AG04449 (cell line): ENCODE measurements at places on chromosomes 13 and 19.

- DNase-seq, result no peak
These were observed 935.1 kb downstream of the SLITRK1 start for GRCh38 chr13:82947191-82947621.

- no peak for DNase-seq
These were observed 140.8 kb upstream of the SERP2 start for GRCh38 chr13:44232774-44233173.

- no peak for DNase-seq
These were observed 382.8 kb downstream of the TSHZ3 start for GRCh38 chr19:30966486-30966885.

GRCh38 chr19:4319067-4319718, 14.8 kb downstream of the FSD1 start:
- no peak for DNase-seq

DNA sequence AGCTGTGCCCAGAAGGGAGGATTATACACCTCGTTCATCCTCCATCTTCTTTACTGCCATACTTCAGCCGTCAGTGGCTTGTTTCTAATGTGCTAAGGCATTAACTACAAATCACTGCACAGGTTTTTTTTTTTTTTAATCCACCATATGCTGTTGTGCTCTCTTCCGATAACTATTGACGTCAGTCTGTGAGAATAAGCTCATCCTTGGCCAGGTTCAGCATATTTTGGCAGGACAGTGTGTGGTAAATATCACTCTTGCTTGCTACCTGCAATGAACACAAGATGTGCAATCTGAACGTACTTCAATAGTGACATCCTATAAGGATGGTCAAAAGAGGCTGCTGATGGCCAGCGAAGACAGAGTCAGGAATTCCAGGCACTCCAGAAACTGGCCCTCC, 2030.7 kb upstream of the PCDH20 start:
- DNase-seq, result no peak

GRCh38 chr13:22536851-22537250, 643.9 kb upstream of the SGCG start:
- no peak for DNase-seq

DNA sequence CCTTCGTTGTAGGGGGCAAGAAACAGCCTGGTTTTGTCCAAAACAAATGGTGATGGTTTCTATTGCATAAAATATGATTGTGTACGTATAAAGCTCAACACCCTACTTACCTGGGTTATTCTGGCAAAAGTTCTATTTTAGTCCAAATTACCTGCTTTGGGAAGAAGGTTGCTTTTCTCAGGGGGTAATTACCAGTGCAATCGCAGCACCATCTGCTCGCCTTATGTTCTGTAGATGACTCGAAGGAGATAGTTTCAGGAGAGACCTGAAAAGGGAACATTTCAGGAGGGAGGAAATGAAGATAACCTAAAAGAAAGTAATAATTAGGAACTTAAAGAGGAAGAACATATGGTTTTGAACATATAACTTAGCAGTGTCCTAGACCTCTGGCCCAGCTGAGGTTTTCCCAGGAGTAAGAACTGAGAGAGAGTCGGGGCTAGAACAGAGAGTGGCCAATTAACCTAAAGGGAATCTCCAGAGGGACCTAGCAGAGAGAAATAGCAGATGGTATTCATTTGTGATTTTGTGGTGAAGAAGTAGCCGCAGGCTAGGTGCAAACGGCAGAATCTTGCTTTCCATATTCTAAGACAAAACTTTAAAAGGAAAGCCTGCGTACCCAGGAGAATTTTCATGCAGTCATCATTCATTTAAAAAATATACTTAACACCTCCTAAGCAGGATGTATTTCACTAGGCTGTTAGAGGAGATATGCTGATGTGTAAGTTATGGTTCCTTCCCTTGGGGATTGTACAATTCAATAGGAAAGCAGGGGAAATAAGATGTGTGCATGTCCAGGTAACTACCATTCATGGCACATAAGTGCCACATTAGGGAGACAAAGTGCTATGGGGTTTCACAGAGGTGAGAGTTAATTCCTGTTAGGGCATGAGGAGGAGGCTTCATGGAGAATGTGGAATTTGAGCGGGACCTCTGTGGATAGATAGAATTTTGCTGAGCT, 113.0 kb upstream of the SLC10A2 start:
- DNase-seq, result no peak

DNA sequence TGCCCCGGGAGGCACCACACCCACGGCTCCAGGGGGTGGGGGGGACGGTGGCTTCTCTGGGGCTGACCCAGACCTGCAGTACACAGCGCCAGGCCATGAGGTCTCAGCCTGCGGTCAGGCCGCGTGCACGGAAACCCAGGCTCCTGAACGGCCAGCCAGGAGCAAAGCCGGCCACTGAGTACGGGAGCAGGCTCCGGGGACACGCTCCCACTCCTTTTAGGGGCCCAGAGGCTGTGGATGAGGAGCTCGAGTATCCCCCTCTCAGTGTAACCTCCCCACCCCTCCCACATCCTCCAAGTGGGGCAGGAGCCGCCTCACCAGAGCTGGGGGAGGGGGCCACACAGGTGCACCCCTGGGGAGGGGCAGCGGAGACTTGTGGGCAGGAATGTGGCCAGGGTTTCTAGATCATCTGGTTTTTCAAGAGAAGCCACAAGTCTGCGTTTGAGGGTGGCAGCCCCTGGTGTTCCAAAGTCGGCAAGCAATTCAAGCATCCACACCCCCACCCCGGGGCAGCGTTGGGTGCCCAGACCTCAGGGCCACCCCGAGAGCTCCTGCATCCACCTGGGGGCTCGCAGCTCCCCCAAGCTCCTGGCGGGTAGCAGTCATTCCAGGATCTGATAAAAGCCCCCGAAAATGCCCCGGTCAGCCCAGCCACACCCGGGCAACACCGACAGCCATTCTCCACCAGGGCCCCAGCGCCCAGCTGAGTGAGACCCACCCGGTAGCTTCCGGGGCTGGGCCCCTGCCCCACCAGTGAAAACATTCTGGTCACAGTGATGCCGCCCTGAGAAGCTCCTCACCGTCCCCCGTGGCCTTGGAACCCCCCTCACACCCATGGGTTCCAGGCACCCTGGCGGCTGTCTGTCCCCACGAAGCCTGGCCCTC, 6.1 kb downstream of the SBNO2 start:
- DNase-seq, result no peak

- DNase-seq, result no peak
These were observed 309.5 kb downstream of the TEX29 start for GRCh38 chr13:111629926-111630325.

GRCh38 chr13:40094056-40094455, 438.6 kb downstream of the COG6 start:
- no peak for DNase-seq

GRCh38 chr13:84831666-84832657, 949.7 kb upstream of the SLITRK1 start:
- no peak for DNase-seq

DNA sequence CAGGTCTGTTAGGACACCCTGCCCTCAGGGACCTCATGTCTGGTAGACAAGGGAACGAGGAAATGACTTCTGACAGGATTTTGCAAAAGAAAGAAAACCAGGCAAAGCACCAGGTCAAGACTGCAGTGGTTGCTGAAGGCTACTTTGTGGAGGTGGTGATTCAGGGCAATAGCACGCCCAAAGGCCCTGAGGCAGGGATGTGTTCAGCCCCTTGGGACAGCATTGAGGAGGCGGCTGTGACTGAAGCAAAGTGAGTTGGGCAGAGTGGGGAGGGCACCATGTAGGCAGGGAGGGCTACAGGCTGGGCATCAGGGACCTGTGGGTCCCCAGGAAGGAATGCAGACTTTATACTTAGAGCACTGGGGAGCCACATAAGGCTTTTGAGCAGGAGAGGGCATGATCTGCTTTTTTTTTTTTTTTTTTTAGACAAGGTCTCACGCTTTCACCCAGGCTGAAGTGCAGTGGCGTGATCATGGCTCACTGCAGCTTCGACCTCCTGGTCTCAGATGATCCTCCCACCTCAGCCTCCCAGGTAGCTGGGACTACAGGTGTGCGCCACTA, 10.8 kb upstream of the HOMER3 start:
- DNase-seq, result no peak

DNA sequence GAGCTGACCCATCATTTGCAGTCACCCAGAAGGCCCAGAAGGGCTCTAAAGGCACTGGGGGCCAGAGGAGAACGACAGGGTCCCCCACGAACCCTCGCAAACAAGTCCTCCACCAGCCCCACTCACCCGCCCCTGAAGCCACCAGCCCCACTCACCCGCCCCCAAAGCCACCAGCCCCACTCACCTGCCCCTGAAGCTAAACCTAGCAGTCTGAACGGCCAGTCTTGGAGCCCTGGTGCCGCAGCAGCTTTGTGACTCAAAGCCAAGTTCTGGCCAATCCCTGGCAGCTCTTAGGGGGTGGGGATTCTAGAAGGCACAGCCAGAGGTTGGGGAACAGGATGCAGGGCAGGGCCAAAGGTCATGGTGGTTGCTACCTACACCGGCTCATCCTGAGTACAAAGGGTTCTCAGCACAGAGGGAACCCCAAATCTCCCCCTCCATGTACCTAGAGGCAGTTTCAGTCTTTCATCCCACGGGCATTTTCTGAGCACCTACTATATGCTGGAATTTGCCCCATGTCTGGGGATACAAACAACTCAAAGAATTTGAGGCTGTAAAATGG, at the start of gene IQCN:
Gene IQCN (minus strand): TSS at position 234 of the 562 bp plus-strand sequence. CDS start 4,974 bp downstream, outside the sequence.
- DNase-seq, result no peak

GRCh38 chr13:93243375-93244063, 16.9 kb downstream of the GPC6 start:
- DNase-seq, result no peak

GRCh38 chr13:85377783-85378182, 421.4 kb downstream of the SLITRK6 start:
- no peak for DNase-seq

- no peak for DNase-seq
These were observed 5.9 kb upstream of the SIGLEC7 start for GRCh38 chr19:51135986-51136762.

DNA sequence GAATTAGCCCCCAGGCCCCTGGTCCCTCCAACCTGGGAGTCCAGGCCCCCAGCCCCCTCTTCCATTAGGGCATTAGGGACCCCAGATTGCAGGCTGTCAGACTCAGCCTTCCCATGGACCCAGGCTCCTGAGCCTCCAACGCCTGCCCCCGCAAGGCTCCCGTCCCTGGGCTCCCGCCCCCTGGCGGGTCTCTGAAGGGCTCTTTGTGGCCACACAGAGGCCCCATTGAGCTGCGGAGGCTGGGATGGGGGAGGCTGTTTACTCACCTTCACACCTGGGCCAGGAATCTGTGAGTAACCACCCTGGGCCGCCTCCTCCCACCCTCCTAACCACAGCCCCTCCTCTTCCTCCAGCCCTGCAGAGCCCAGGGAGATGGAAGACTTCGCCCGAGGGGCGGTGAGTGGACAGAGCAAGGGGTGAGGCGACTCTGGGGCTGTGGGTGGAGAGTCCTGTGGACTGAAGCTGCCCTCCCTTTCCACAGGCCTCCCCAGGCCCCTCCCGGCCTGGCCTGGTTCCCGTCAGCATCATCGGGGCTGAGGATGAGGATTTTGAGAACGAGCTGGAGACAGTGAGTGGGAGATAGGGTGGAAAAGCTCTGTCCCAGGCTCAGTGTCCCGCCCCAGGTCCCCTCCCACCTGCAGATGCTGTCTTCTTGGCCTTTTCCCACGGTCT, 4.9 kb downstream of the ARHGEF1 start:
- no peak for DNase-seq

- no peak for DNase-seq
These were observed 787.4 kb downstream of the DACH1 start for GRCh38 chr13:71079638-71080037.

DNA sequence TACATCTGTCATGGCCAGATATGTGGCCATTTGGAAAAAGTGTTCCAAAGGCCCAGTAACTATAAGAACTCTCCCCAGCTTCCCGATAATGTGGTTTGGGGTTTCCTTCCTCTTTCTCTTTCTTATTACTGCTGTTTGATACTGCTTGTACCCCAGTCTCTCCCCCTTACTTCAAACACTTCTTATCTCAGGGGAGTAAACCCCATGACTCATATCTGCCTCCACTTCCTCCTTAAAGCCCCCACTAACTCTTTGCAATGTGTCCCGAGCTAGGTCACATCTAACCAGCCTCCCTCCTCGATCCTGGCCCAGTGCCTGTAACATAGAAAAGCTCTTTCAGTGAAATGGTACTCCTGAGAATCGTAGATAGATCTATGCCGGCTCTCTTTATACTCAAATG, 82.4 kb upstream of the STARD13 start:
- DNase-seq, result no peak

DNA sequence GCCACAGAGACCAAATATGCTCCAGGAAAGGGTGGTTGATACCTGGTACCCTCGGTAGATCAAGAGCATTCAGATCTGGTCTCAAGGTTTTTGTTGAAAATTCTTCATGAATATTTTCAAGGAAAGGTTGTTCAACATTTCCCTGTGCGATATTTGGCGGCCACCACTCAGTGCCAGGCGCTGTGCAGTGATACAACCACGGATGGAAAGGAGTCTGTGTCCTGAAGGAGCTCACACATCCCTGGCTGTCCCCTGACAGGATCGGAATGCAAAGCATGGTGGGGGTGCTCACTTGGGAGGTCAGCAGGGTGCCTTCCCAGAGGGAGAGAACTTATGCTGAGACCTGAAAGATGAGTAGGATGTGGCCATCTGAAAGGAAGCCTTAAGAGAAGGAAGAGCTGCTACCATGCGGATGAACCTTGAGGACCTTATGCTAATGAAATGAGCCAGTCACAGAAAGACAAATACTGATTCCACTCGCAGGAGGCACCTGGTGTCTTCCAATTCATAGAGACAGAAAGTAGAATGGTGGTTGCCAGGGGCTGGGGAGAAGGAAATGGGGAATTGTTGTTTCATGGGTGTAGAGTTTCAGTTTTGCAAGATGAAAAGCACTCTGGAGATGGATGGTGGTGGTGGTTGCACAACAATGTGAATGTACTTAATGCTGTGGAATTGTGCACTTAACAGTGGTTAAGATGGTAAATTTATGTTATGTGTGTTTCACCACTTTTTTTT, 41.6 kb downstream of the HSPH1 start:
- DNase-seq, result no peak

DNA sequence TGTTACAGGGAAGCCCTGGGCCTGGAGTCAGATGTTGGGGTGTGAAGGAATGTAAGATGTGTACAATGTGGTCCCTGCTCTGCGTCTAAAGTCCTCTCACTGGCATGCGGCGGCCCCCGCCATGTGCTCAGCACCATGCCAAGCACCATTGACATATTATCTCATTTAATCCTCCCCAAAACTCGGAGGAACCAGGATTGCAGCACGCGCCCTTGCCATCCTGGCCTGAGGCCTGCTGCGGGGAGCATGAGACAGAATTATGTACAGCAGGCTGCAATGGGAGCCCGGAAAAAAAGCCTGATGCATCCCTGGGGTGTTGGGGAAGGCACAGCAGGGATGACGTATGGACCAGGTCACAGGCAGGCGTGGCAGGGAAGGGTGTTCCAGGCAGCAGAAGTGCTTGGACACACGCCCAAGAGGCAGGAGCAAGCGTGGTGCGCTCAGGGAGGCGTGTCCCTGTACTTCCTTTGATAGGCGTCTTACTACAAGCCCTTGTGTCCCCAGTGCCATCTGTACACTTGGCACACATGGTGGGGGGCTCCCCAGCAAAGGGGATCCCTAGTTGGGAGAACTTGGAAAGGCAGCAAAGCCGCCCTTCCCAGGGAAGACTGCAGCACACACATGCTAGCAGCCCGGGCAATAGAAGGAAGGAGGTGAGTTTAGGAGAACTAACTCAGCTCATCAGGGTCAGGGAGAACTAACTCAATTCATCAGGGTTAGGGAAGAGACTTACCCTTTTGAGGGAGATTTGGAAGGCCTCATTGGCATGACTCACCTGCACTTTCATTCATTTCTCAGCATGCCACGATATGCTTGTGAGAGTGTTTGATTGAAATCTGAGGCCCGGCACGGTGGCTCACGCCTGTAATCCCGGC, 3.4 kb downstream of the EVI5L start:
- no peak for DNase-seq
